Cardiac septum (tissue), 1 donor: ENCODE measurements at places on chromosomes 3 and 15. TPM values are rescaled to one million over a fixed set of nuclear protein-coding genes. Genes with fewer than 3 reads are reported as not detected.

GRCh38 chr3:126212620-126213378 is 32.4 kb upstream of the ALDH1L1 start:
- DNase-seq = no peak

GOLGA8N gene
- total RNA-seq = 11.1 TPM

DNA sequence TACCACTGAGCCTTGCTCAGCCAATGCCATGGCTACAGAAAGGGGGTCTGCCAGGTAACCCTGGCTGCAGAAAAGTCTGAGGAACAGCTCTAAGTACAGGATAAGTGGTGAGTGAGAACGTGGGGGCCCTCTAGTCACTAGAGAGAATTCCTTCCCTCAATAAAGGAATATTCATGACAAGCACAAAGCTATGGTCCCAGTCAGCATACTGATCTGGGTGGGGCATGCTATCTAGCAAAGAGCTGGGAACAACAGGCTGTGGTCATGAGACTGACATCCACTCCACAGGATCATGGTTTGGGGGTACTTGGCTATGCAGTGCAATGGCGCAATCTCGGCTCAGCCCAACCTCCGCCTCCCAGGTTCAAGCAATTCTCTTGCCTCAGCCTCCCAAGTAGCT is 140.4 kb downstream of the MTHFS start:
- no peak for DNase-seq

- no peak for DNase-seq
Measured at GRCh38 chr15:83835479-83835878, 181.6 kb downstream of the ADAMTSL3 start.

MAN2C1 gene
- 153 TPM for total RNA-seq

MLH1 gene
- total RNA-seq = 46.9 TPM

DNA sequence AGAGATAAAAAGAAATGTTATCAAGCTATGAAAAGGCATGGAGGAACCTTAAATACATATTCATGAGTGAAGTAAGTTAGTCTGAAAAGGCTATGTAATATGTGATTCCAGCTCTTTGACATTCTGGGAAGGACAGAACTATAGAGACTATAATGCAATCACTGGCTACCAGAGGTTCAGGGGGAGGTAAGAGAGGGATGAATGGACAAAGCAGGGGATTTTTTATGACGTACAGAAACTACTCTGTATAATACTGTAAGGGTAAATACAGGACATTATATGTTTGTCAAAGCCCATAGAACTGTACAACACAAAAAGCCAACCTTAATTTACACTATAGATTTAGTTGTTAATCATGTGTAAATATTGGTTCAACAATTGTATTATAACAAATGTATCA is 46.1 kb downstream of the MCTP2 start:
- no peak for DNase-seq

DNA sequence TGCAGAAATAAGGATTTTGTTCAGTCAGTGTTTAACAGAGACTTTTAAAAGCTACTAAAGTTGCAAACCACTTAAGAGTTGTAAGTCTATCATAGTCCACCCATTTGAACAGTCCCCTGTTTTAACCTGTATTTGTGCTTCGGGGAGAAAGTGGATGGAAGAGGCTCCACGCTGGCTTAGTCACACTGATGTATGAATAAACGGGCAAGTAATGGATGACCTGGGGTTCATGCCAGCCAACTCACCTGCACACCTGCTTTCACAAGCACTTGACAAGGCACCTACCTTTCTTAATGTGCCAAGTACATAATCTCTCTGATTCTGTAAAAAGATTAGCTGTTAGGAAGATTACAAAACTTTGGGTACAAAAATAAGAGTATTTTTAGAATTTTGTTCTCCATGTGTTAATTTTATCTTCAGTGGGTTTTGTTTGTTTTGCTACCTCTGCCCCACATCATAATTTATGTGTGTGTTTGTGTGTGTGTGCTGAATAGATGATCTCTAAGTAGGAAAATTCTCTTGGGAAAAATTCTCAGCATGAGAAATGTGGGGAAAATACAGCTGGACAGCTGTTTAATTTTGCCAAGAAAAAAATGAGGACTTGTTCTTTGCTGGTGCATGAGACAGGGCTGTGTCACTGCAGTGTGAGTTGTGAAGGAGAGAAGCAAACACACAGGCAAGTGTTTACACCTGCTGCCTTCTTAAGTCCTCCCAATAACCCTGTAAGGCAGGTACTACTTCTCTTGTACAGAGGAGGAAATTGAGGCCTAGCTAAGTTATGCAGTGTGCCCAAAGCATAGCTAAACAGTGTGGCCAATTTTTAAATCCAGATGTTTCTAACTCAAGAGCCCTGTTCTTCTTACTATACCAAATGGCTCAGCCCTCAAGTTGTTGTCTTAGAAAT is 181.2 kb upstream of the IL12A start:
- no peak for DNase-seq

- no peak for DNase-seq
Measured at GRCh38 chr15:71103102-71103676, 12.1 kb upstream of the THSD4 start.

DNA sequence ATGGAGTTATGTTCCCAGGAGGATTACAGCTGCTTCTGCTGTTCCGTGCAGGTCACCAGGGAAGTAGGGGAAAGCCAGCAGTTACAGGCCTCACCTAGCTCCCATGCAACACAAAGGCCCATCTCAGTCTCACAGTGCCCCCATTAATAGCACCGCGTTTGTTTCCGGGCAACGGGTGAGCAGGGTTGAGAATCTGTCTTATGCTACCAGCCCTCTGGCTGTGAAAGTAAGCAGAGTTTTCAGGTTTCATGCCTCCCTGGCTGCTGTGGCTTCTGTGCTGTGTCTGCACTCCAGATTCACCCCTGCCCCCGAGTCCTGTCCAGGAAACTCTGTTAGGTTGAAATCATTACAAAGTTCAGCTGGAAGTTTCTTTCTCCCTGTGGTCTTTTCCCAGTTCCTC is 254.4 kb upstream of the GPR149 start:
- DNase-seq = no peak

ZSCAN29 gene
- total RNA-seq = 14.0 TPM

GRCh38 chr15:86570738-86571137 is 491.1 kb downstream of the AGBL1 start:
- no peak for DNase-seq

- no peak for DNase-seq
Measured at GRCh38 chr15:34709866-34710265, 44.9 kb downstream of the GJD2 start.

DNA sequence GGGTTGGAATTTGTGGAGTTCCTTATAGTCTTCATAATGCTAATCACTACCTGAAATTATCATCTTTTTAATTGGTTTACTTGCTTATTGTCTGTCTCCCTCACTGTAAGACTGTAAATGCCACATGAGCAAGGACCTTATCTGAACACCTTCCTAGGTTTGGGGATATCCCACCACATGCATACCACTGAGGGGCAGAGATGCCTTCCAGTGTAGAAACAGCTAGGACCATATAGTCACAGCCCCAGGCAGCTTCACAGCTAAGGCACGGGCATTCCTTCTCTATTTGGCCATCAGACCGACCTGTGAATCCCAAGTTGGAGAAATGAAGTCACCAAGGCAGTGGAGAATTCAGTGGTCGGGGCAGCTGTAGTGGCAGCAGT is 28.6 kb downstream of the PAQR9 start:
- DNase-seq = no peak

- no peak for DNase-seq
Measured at GRCh38 chr15:85326291-85326690, 54.1 kb upstream of the AKAP13 start.

- no peak for DNase-seq
Measured at GRCh38 chr3:72355168-72355567, 493.1 kb downstream of the SHQ1 start.

RBP2 gene
- total RNA-seq = not detected
